Stimulated activated CD4-positive, alpha-beta T cell treated with anti-CD3 and anti-CD28 coated beads, Interleukin-1b, Interleukin-23, amount 100 ng/mL, for 4 hours (primary cell): ENCODE measurements at places on chromosomes 1 and 21.

DNA sequence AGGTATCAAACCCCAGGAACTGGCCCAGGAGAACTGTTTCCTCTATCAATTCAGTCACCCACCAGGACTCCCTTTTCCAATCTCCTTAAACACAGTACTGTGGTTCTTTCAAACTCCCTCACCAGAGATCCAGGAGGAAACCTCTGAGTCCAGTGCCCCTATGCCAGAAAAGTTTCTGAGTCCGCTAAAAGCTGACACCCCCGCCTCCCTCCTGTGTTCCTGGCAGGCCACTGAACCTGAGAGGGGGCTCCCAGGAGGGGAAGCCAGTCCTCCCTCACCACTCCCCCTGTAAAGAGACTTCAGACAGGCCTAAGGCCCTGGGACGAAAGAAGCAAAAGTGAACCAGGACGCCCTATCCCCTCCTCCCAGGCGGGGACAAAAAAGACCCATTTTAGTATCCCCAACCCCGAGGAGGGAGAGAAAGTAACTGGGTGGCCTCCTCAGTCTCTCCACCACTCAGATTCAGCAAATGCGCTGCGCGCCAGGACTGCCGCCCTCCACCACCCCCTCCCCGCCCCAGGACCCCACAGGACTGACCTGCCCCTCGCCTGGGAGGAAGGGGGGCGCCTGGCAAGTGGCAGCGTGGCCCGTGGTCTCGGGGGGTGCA, 624 bp downstream of the SLC41A1 start:
- no peak for DNase-seq

DNA sequence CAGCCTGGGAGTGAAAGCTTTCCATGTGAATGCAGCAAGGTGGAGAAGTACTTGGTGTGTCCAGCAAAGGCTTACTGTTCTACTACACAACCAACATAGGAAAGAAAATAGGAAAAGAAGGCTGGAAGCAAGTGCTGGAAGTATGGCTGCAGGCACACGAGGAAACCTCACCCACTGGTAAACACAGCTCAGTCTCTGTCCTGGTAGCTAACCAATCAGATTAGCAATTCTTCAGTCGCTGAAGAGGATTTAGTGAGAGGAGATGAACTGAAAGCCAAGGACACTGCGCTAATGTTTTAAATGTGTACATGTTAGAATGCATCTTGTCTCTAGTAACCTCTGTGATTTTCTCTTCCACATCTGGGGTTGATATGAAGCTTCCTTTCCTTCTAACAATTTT, 36.2 kb upstream of the CACHD1 start:
- DNase-seq, result no peak

GRCh38 chr1:172134087-172134731, 286.3 kb upstream of the C1orf105 start:
- DNase-seq, result no peak

GRCh38 chr21:43211072-43211759, 42.4 kb downstream of the CRYAA start:
- DNase-seq, result no peak

DNA sequence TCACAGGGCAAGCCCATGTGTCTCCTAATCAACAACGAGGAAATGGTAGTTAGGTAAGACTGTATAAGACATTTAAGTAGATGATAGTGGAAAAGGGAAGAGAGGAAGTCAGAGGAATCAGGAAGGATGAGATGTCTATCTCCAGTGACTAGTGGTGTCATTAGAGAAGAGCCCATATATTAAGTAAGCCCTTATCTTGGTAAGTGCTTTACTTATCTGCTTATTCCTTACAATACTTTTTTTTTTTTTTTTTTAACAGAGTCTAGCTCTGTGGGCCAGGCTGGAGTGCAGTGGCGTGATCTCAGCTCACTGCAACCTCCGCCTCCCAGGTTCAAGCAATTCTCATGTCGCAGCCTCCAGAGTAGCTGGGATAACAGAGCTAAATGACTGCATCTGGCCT, 29.5 kb downstream of the RNF11 start:
- no peak for DNase-seq

GRCh38 chr1:12567288-12567819, 50.7 kb downstream of the DHRS3 start:
- no peak for DNase-seq

GRCh38 chr1:111364690-111365089, 62.8 kb downstream of the OVGP1 start:
- no peak for DNase-seq

- no peak for DNase-seq
These were observed 18.3 kb upstream of the RNU1-4 start for GRCh38 chr1:16721871-16722641.

GRCh38 chr1:50974618-50974935, 4.5 kb downstream of the CDKN2C start:
- DNase-seq, result no peak

DNA sequence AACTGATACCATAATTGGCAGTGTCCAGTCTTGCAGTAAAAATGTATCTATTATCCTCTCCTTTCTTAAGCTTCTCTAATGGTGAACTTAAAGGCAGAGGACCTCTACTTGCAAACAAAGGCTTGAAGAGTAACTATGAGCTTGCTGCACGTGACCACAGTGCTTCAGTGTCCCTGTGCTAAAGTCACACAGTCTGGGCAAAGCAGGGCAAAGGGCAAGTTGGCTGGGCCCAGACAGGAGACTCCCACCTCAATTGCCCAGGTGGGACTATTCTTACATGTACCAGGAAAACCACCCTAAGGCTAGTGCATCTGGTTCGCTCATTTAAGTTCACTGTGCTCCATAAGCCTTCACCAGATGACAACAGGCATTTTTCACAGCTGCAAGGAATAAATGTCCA, 374.2 kb upstream of the PROX1 start:
- no peak for DNase-seq

- no peak for DNase-seq
These were observed 168.9 kb upstream of the HOOK1 start for GRCh38 chr1:59645893-59646292.

DNA sequence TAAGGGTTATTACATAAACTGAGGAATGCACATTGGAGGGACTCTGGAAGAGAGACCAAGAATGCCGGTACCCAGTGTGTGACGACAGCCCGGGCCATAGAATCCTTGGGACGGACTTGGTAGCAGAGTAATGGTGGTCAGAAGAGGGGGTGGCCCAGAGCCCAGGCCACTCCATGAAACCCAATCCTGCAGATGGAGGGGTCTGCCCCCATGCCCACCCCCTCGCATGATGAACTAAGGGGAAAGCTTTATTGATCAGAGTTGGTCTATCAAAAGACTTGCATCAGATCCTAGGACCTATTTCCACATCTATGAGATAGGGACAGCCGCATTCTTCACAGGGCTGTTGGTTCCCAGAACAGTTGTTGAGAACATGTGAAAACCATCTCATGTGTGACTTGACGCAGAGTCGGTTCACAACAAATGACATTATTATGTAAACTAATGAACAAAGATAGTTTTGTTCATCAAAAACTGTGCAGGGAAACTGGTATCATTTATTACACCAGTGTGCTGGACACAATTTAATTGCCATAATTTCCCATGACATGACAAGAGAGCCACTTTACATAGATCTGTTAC, 21.5 kb upstream of the SDC3 start:
- no peak for DNase-seq

DNA sequence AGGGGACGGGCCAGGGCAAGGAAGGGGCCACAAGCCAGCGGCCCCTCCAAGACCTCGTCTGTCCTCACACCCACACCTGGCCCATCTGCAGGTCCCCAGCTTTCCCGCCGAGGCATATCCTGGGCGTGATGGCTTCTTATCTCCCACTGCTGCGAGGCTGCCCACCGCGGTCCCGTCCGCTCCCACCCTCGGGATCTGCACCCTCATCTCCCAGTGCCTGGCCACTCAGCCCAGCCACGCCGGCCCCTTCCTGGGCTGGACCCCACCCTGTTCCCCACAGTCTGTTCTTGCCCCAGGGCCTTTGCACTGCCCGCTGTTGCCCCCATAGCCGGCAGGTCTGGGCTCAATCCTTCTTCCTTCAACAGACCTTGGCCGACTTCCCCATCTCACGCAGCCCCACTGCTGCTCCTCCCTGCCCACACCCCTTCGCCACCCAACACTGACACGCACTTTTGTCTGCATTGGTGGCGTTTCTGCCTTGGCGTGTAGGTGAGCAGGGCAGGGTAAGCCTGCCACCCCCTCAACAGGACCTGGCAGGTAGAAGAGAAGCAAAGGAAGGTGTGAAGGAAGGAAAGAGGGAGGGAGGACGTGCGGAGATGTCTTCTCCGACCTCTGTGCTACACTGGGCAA, 4.4 kb upstream of the TTC34 start:
- DNase-seq, result no peak

DNA sequence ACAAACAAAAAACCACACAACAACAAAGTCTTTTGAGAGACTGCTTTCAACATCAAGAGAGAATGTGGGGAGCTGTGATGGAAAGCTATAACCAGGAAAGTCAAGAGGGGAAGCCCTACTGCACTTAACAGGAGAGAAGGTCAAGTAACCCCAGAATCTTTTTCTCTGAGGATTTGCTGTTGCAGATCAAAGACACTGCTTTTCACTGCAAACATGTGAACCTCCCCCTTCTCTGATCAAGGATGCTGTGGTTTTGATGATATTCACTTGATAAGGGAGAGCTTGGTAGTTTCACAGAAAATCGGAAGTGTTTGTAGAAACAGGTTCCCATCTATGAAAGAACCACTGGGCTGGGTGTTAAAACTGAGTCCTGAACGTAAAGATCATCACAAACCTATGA, 4.8 kb downstream of the ETV3 start:
- no peak for DNase-seq

DNA sequence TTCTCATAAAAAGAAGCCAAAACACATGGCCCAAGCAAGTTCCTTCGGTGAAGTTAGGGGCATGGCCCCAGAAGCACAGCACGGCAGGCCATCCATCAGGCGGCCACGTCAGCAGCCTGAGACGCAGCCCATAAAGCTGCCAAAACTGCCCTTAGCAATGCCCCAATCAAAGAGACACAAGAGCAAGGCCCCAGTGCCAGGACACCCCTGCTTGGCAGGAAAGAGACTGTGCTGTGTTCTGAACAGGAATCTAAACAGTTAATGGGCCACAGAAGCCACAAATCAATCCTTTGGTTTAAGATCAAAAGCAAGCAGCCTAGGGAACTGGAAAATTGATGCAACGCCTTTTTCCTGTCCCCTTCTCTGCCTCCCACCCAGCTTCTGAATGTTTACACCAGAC, 497.0 kb upstream of the USP24 start:
- no peak for DNase-seq

DNA sequence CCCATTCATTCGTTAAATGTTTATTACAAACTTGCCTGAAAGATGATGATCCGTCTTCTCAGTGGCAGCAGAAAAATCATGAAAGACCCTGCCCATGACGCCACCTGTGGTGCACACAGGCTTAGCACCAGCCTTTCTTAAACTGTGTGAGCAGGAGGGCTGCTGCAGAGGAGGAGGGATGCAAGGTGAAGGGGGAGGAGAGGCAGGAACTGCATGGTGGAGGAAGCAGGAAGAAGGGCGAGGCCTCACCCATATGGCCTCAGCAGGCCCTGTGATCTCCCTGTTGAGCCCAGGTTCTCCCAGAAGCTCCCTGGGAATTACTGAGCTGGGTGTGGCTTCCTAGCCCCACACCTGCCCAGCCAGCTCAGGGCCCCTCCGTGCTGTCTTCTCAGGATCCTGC, 25.0 kb upstream of the RD3 start:
- no peak for DNase-seq

- DNase-seq, result no peak
These were observed 2.0 kb downstream of the PCP4 start for GRCh38 chr21:39869141-39869818.

GRCh38 chr21:28253961-28254360, 738.7 kb downstream of the LTN1 start:
- no peak for DNase-seq

DNA sequence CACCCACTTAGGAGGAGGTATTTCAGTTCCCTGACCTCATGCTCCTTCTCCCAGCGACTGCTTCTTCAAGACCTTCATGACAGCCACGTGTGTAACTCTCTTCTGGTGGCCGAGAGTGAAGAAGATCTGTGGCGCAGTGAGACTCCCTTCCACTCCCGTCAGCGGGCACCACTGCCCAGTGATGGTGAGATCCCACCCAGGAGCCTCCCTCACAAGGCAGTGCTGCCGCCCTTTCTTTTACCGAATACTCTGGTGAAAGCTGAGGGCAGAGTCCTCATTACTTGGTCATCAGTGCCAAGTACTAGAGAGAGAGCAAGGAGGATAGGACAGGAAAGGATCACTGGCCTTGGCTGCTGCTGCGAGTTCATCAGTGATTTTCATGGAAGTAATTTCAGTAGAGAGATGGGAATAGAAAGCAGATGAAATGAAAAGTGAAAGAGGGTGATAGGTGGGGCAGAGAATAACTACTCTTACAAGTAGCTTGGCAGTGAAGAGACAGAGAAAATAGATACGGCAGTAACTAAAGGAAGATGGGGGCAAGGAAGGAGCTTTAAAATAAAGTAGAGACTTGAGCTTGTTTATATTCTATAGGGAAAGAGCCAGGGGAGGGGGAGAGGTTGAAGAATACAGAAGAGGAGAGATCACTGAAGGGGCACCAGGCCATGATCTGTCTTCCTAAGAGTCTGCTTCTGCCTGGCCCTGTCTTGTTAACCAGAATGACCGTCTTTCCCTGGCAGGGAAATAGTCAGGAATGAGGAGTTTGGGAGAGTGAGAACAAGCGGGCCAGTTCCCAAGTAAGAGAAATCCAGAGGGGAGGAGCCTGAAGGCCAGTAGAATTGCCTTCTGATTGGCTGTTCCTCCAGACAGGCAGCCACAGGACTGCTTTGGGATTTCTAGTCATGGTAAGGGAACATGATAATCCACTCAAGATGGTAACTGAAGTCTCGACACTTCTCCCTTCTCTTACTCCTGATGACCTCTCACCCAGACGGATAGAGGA, 18.3 kb downstream of the HYI start:
- no peak for DNase-seq

GRCh38 chr1:157969697-157970485, 23.6 kb upstream of the KIRREL1 start:
- DNase-seq, result no peak

- no peak for DNase-seq
These were observed 66.2 kb downstream of the SLC45A1 start for GRCh38 chr1:8384088-8384487.

GRCh38 chr1:84700070-84700469, 9.8 kb upstream of the SSX2IP start:
- DNase-seq, result no peak

GRCh38 chr1:63135174-63135512, 187.2 kb upstream of the FOXD3 start:
- no peak for DNase-seq

DNA sequence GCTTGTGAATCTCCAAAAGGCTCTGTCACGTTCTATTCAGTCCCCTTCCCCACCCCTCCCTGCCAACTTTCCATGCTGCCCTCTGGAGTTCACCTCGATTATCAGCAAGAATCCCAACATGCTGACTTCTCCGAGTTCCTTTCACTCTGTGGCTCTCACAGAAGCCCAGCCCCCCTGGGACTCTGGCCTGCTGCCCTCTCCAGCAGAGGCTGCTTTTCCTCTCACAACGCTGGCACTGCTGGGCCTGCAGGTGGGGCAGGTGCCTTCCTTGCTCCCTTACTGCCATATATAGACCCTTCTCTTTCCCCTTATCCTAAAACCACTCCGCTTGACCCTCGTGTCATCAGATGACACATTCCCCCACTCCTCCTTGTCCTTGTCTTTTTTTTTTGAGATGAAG, 10.2 kb upstream of the RNF186 start:
- no peak for DNase-seq

GRCh38 chr21:35222541-35222941, 173.4 kb upstream of the RUNX1 start:
- no peak for DNase-seq

- DNase-seq, result no peak
These were observed 49.6 kb downstream of the INTS7 start for GRCh38 chr1:211985556-211986264.
